Muscle of leg (tissue), 16 donors: ENCODE measurements at places on chromosomes 5 and 9. TPM values are rescaled to one million over a fixed set of nuclear protein-coding genes. Genes with fewer than 3 reads are reported as not detected.

DNA sequence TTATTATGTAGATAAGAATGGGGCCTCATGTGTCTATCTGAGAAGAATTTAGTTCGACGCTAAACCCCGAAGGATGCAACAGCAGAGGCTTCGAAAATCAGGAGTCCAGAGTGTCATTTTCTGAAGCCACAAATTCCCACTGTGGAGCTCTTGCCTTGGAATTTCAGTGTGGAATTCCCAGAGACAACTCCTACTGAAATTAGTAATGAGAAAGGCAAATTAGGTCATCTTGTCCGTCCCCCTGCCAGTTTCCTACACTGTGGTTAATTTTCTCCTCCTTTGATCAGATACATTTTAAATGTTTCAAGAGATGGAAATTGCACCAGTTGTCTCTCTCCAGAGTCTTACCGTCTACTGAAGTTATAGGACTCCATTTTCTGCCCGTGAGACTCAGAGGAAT, 633.6 kb downstream of the BNC2 start:
- no peak for DNase-seq

IFNA2 gene
- total RNA-seq: 0.09 TPM

PCDHGB4 gene
- 4.2 TPM for total RNA-seq

GRCh38 chr9:1051210-1051583, 1.0 kb downstream of the DMRT2 start:
- peak; percentile 60 for DNase-seq

- peak; percentile 66 for DNase-seq
Measured at GRCh38 chr5:97559827-97560598, 377.0 kb upstream of the RIOK2 start.

DNA sequence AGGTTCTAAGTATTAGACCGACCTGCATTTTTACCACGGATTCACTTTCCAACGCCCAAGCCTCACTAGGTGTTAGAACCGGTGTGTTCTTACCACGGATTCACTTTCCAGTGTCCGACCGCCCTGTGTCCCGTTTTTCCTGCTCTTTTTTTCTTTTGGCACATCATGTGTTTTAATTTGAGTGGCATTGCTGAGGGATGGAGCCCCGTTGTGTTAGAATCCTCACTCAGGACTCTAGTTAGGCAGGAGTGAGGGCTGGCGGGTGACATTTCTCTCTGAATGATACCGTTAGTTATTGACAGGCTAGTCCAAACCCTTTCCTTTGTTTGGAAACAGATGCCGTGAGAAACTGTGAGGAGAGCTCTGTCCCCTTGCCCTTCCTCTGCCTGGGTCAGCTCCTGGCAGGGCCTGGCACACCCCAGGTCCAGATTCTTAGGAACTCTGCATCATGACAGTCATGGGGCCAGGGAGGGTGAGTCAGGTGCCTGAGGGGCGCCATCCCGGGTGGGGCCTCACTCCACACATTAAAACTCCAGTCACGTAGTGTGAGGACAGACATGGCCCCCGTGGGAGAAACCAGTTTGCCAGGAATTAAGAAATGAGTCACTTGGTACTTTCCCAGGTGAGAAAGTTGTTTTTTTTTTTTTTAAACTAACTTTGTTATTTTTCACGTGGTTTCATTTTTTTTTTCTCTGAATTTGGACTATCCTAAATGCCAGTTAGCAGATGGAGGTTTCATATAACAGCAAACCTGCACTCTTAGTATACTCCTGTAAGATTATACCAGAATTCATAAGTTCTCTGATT, 15.8 kb downstream of the EXOC3 start:
- no peak for DNase-seq

DNA sequence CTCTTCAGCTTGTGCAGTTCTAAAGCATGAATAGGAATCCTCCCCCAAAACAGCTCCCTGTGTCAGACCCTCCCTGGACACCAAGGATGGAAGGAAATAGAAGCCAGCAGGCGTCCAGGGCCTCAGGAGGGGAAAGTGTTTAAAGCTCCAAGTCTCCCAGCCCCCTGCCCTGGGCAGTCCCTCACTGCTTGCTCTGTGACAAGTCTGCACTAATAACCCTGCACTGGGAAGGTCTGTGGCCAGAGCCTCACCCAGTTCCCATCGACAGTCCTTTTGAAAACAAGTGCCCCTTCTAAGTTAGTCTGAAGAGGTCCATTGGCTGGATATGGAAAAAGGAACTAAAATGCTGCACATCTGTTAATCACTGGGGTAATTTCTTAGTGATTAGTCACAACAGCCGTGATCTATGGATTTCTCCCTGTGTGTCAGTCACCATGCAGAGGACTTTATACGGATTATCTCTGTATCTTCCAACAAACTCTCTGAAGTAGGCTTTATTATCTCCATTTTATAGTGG, 195.3 kb downstream of the FBXL7 start:
- DNase-seq: peak; percentile 41

DNA sequence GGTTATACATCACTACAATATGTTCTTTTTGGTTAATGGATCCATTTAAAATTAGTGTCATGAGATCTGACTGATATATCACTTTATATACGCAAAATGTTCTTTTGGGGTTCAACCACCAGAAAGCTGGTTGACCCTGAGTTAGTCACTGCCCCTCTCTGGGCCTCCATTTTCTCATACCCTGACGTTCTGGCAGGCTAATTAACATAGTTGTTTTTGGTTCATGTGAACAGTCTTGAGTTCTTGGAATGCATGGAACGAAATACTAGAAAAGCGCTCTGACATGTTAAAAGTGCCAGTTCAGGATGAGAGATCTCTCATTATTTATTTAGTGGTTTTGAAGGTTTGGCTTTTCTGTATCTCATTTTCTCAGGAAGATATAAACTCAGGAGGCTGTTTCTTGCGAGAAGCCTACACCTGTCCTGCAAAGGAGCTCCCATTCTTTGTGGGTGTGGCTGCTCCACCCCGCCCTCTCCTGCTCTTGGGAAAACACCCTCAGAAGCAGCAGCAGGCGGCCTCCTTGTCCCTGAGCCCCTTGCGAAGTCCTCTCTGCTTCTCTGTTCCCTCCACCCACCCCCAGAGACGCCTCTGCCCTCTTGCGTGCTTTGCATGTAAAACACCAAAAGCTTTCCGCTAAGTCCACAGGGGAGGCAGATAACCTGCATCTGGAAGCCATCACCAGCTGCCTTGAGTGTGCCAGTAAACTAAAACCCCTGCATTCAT, 302.4 kb upstream of the PANK3 start:
- DNase-seq: no peak

DNA sequence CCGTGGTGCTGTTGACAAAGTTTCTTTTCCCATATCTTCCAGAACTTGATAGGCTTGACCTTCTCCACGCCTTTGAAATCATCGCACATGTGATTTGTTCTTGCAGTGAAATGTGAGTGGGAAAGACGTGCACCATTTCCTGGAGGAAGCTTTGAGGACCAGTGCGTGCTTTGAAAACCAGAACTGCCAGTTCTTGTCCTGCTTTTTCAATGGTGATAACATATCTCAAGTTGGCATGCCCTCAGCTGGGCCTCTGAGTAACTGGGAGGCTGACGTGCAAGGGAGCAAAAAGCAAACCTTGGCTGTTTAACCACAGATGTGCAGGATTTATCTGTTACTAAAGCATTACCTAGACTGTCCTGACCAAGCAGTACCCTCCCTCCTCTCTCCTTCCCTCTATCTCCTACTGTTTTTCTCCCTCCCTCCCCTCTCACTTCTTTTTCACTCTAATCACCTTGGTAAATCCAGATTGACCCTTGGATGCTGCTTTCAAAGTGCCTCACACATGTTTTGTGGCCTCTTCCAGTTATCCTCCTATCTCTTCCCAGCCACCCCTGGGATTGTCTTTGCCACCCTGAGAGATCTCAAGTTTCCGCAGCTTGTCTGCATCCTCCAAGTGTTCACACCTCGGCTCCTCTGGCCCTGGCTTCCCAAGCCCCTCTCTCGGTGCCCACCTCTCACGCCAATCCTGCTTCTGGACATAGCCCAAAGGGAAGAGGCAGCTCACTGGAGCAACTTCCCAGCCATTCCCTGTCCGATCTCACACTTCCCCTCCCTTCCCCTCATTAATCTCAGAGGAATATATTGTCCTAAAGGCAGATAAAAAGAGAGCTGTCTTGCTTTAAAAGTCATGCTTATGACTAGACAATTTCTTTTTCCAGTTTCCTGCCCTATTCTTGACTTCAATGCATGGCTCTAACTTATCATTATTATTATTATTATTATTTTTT, 198.3 kb downstream of the ERCC6L2 start:
- no peak for DNase-seq

DNA sequence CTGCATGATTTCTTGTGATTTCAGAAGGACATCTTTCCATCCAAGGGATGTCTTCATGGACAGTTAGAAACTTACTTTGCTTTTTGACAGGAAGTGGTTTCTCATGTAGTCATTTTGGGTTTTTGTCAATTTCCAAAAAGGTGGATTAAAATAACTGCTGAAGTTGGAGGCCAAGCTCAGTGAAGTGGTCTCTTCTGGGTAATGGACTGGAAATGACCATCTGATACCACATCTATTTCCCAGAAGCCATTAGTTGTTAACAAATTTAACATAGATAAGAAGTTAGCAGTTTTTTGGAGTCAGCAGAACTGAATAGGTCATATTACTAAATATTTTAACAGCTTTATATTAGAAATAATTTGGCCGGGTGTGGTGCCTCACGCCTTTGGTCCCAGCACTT, 86.2 kb upstream of the MYO10 start:
- DNase-seq: no peak

GRCh38 chr5:180161420-180162303, 47.3 kb downstream of the RASGEF1C start:
- DNase-seq: peak; percentile 44

- peak; percentile 23 for DNase-seq
Measured at GRCh38 chr5:170393235-170393634, 4.1 kb upstream of the KCNMB1 start.

- DNase-seq: no peak
Measured at GRCh38 chr5:10162468-10162867, 87.2 kb downstream of the ATPSCKMT start.

- no peak for DNase-seq
Measured at GRCh38 chr5:115087951-115088350, 81.8 kb downstream of the TRIM36 start.

- peak; percentile 14 for DNase-seq
Measured at GRCh38 chr5:37580106-37580505, 201.0 kb downstream of the WDR70 start.

GRCh38 chr5:33556330-33557328, 115.9 kb downstream of the TARS1 start:
- DNase-seq: peak; percentile 43

DNA sequence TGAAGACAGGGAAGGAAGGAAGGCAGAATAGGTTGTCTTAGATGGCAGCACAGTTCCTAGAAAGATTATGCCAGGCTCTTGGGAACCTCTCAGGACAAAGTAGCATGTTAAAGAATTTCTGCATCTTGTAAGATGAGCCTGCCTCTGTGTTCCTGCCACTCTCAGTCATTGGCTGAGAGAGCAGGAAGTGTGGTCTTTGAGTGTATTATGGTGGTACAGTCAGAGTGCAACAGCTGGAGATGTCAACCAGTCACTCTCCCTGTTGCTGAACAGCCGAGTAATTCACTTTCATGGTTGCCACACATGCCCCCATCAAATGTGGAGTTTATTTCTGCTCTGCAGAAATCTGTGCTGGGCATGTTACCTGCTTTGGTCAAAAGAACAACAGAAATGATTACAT, 659.6 kb upstream of the RIOK2 start:
- DNase-seq: no peak

SPINK13 gene
- not detected for total RNA-seq

SMC5 gene
- total RNA-seq: 28.9 TPM

TJP2 gene
- 10.6 TPM for total RNA-seq

LHX3 gene
- total RNA-seq: not detected

SLCO6A1 gene
- total RNA-seq: 0.31 TPM
